Amniotic stem cell (primary cell): ENCODE measurements at places on chromosomes 11 and 22.

DNA sequence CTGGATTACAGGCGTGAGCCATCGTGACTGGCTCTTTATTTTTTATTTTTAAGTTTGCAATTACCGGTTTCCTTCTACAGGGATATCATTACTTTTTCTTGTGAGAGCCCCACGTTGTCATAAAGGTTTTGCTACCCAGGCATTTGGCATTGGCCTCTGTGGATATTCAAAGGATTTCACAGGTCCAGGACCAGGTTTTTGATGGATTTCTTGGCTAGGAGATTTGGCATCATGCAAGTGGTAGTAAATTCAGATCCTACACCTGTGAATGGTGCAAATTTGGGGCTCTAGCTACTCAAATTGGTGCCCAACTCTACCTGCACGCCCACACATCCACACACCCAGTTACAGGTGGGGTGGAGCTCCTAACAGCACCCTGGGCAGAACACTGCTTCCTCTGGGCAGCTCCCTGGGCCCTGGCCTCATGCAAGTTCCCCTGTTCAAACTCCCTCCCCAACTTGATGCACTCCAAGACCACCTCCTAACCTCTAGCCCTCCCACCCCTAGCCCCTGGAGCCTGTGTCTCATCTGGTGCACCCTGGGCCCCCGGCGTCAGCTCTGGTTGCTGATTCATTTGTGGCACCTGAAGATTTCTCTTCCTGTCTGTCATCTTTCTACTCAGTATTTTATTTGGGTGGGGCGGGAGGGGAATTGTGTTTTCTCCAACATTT, 9.3 kb upstream of the MRGPRD start:
- no peak for DNase-seq

- no peak for DNase-seq
Measured at GRCh38 chr11:120403966-120404365, 67.8 kb downstream of the ARHGEF12 start.

GRCh38 chr11:118081241-118081958, 4.5 kb downstream of the TMPRSS4 start:
- no peak for DNase-seq

DNA sequence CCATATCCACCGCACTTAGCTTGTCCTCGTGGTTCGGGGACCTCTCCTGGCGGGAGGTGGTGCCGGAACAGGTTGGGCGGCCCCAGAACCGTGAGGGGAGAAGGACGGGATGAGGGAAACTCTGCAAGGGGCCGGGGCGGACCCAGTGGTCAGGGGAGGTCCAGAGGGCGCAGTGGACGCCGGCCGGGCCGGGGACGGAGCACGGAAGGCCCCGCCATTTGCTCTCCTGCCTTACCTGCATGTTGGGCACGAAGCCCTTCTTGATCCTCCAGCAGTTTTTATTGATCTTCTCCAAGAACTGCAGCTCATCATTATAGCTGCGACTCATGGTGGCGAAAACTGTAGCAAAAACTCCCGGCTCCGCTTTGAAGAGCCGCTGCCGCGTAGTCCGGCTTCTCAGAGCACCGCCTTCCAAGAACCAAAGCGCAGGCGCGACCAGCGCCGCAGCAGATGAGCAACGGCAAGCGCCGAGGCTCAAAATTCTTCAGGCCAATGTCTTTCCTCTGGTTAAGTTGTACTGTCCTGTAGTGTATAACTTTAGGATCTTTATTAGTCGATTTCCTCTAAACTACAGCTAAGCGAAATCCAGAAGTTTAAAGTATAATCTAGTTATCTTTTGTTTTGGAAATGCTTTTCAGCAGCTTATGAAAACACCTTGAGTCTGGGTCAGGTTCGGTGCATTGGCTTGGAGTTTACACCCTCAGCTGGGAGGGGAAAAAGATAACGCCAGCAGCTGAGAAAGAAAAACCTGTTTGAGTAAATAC, at the start of gene RTCB:
Gene RTCB, minus strand, starts transcription at position 419 of the 764 bp plus-strand sequence. Its CDS starts 91 bp downstream, at position 328.
- DNase-seq: peak; percentile 82

- no peak for DNase-seq
Measured at GRCh38 chr22:49292909-49293308, 534.8 kb downstream of the BRD1 start.

GRCh38 chr11:8192896-8193209, 24.0 kb upstream of the RIC3 start:
- DNase-seq: no peak
